ENCODE measurements at places on chromosomes 1 and 21. TPM values are rescaled to one million over a fixed set of nuclear protein-coding genes. Genes with fewer than 3 reads are reported as not detected.

The ADGRL2 gene
- 0.13 TPM for total RNA-seq

The GSTM5 gene
- not detected for total RNA-seq

DNA sequence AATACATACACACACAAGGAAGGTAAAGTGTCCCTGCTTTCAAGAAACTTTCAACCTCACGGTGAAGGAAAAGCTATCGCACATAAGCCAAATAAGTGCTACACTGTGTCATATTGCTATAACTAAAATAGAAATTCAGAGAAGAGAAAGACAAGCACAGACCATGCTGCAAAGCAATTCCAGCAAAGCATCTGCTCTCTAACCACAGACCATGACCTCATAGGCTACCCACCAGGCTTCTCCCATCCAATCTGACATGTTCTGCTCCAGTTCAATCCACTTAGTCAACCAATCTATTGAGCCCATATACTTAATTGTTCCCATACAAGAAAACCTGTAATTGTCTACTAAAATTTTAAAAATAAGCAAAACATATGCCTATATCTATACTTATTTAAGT lies 211.3 kb downstream of the BARHL2 start:
- no peak for DNase-seq
- no peaks in the 10 kb centered on the region for H3K36me3 ChIP-seq
- H3K27me3 ChIP-seq: no peaks in the 10 kb centered on the region
- H3K4me3 ChIP-seq: no peak overlapping the region
- no peaks in the 10 kb centered on the region for H3K4me1 ChIP-seq

The DIO1 gene
- total RNA-seq: not detected

GRCh38 chr21:41444703-41445464 lies 18.8 kb downstream of the MX1 start:
- no peak overlapping the region for H3K4me3 ChIP-seq
- no peak for DNase-seq
- H3K36me3 ChIP-seq: no peaks in the 10 kb centered on the region
- no peaks in the 10 kb centered on the region for H3K4me1 ChIP-seq
- H3K27me3 ChIP-seq: peaks cover 10% of the 10 kb centered on the region

- H3K4me1 ChIP-seq: peaks cover 6% of the 10 kb centered on the region
- no peak overlapping the region for H3K4me3 ChIP-seq
- H3K36me3 ChIP-seq: peaks cover 53% of the 10 kb centered on the region
- no peak overlapping the region for H3K27ac ChIP-seq
- DNase-seq: no peak
Measured at GRCh38 chr1:211305044-211305443, 21.6 kb upstream of the TRAF5 start.

- no peaks in the 10 kb centered on the region for H3K36me3 ChIP-seq
- peaks cover 14% of the 10 kb centered on the region for H3K27me3 ChIP-seq
- H3K4me3 ChIP-seq: no peak overlapping the region
- H3K4me1 ChIP-seq: peaks cover 9% of the 10 kb centered on the region
- no peak overlapping the region for H3K27ac ChIP-seq
Measured at GRCh38 chr1:235864469-235864868, 2.2 kb downstream of the LYST start.

DNA sequence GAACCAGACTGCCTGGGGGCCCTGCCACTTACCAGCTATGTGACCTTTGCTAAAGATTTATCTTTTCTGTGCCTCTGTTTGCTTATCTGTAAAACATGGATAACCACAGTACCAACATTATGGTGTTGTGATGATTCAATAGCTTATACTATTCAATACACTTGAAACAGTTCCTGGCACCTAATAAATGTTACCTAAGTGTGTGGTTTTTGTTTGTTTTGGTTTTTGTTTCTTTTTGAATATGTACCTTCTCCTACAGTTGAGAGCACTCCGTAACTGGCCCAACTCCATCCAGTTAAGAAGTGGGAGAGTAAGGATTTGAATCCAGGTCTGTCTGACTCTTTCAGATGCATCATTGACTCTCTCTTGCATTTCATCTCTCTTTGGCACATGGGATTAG lies 125.8 kb upstream of the C8B start:
- H3K4me3 ChIP-seq: no peak overlapping the region
- DNase-seq: no peak
- no peaks in the 10 kb centered on the region for H3K36me3 ChIP-seq
- no peak overlapping the region for H3K27ac ChIP-seq
- no peaks in the 10 kb centered on the region for H3K27me3 ChIP-seq

GRCh38 chr1:26723013-26723991 lies 27.5 kb downstream of the ARID1A start:
- no peaks in the 10 kb centered on the region for H3K27me3 ChIP-seq
- peaks cover 38% of the 10 kb centered on the region for H3K4me1 ChIP-seq
- peaks cover 40% of the 10 kb centered on the region for H3K36me3 ChIP-seq

- no peaks in the 10 kb centered on the region for H3K27me3 ChIP-seq
- H3K27ac ChIP-seq: no peak overlapping the region
- no peaks in the 10 kb centered on the region for H3K36me3 ChIP-seq
- no peaks in the 10 kb centered on the region for H3K4me1 ChIP-seq
- no peak overlapping the region for H3K4me3 ChIP-seq
Measured at GRCh38 chr1:220544901-220545303, 17.0 kb downstream of the MARK1 start.

DNA sequence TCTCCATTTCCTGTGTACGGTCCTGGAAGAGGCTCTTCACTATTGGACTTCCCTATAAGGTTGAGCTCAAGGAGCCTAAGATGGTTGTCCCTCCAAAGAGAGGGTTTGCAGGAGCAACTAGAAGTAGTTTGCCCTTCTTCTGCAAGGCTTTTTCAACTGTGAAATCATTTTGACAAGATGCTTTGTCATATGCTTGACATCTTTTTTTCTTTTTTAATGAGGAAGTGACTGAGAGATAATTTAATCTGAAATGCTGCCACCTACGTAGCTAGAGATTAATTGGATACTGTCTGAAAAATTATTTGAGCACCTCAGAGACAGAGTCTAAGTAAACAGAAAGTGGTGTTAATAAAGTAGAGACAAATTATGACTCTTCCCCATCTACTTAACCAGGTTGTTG lies 97.0 kb downstream of the CHRM3 start:
- no peak overlapping the region for H3K4me3 ChIP-seq
- H3K27ac ChIP-seq: no peak overlapping the region
- H3K27me3 ChIP-seq: no peaks in the 10 kb centered on the region
- DNase-seq: no peak
- H3K36me3 ChIP-seq: no peaks in the 10 kb centered on the region

The PPM1J gene
- total RNA-seq: 7.1 TPM

DNA sequence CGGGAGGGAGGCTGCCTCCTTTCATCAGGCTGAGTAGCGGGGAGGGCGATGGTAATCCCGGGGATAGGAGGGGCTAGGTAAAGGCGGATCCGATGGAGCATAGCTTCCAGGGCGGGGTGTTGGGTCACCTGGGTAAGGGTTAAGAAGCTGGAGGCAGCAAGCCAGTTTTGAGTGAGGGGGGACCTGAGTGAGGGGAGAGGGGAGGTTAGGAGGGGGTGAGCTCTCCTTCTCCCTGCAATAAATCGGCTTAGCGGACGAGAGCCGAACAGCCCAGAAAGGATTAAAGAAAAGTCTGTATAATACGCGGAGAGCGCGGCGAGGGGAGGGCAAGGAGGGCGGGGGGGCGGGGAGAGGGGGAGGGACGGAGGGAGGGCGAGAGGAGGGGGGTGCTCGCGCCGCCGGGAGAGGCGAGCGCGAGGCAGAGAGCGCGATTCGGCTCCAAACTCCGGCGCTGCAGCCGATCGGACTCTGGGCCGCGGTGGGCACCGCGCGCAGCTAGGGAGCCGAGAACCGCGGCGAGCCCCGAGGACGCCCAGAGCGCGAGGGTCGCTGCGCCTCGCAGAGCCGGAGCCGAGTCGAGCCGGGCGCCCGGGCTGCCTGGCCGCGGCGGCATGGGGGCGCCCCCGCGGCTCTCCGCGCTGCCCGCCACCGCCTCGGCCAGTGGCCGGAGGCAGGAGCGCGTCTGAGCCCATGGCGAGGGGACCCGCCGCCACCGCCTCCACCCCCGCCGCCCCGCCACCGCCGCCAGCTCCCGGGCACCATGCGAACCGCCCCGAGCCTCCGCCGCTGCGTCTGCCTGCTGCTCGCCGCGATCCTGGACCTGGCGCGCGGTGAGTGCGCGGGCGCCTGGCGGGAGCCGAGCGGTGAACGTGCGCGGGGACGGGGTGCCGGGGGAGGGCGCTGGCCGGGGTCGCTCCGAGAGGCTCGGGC lies at the start of gene IGSF21:
TSS of gene IGSF21 (plus strand) at position 430 of the 930 bp plus-strand sequence. CDS start at position 761, 331 bp downstream.
- DNase-seq: no peak
- H3K27ac ChIP-seq: no peak within 1 kb of the TSS
- H3K4me3 ChIP-seq: no peak within 1 kb of the TSS

- no peak overlapping the region for H3K27ac ChIP-seq
- no peak overlapping the region for H3K4me3 ChIP-seq
- no peaks in the 10 kb centered on the region for H3K4me1 ChIP-seq
- H3K36me3 ChIP-seq: no peaks in the 10 kb centered on the region
- no peaks in the 10 kb centered on the region for H3K27me3 ChIP-seq
- no peak for DNase-seq
Measured at GRCh38 chr1:4362314-4363044, 291.9 kb upstream of the AJAP1 start.

DNA sequence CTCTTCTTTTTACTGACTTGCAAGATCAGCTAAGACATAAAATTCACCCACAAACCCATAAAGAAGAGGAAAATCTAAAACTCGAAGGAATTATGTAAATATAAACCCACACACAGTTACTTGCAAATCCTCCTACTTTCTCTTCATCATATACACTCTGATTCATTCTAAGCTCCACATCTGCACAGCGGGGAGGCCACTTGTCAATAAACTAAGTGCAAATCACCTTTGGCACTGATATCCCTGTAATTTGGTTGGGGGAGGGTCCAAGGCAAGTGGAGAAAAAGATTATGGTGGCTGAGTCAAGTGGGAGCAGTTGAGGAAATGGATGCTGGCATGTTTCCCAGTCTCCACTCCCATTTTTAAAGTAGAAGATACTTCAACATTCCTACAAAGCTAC lies 596.5 kb downstream of the MATN1 start:
- peaks cover 36% of the 10 kb centered on the region for H3K4me1 ChIP-seq
- no peak overlapping the region for H3K4me3 ChIP-seq
- peaks cover 14% of the 10 kb centered on the region for H3K27me3 ChIP-seq

The PTPN22 gene
- total RNA-seq: 1.3 TPM

The GTF2B gene
- total RNA-seq: 35.3 TPM

DNA sequence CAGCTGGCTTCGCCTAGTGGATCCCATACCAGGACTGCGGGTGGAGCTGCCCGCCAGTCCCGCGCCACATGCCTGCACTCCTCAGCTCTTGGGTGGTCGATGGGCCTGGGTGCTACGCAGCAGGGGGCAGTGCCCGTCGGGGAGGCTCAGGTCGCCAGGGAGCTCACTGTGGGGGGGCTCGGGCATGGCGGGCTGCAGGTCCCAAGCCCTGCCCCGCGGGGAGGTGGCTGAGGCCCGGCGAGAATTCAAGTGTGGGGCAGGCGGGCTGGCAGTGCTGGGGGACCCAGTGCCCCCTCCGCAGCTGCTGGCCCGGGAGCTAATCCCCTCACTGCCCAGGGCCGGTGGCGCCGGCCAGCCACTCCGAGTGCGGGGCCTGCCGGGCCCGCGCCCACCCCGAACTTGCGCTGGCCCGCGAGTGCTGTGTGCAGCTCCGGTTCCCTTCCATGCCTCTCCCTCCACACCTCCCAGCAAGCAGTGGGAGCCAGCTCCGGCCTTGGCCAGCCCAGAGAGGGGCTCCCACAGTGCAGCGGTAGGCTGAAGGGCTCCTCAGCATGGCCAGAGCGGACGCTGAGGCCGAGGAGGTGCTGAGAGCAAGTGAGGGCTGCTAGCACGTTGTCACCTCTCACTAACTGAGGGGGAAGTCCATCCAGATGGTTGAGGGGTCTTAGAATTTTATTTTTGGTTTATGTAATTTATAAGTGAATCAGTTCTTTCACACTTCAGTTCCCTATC lies 85.2 kb upstream of the HMCN1 start:
- no peaks in the 10 kb centered on the region for H3K4me1 ChIP-seq
- no peak overlapping the region for H3K27ac ChIP-seq
- no peak overlapping the region for H3K4me3 ChIP-seq
- H3K27me3 ChIP-seq: no peaks in the 10 kb centered on the region
- no peak for DNase-seq

GRCh38 chr1:207863893-207864535 lies 46.9 kb downstream of the CD34 start:
- H3K4me3 ChIP-seq: no peak overlapping the region
- peaks cover 26% of the 10 kb centered on the region for H3K36me3 ChIP-seq
- no peak overlapping the region for H3K27ac ChIP-seq
- DNase-seq: no peak

- DNase-seq: peak; percentile 98
- peak overlapping the region; percentile 69 for H3K27ac ChIP-seq
- peaks cover 48% of the 10 kb centered on the region for H3K4me1 ChIP-seq
- H3K27me3 ChIP-seq: no peaks in the 10 kb centered on the region
- no peak overlapping the region for H3K4me3 ChIP-seq
Measured at GRCh38 chr1:228513236-228513900, 26.2 kb downstream of the RNF187 start.

The TNFRSF25 gene
- 0.49 TPM for total RNA-seq

The CFH gene
- 46.6 TPM for total RNA-seq

DNA sequence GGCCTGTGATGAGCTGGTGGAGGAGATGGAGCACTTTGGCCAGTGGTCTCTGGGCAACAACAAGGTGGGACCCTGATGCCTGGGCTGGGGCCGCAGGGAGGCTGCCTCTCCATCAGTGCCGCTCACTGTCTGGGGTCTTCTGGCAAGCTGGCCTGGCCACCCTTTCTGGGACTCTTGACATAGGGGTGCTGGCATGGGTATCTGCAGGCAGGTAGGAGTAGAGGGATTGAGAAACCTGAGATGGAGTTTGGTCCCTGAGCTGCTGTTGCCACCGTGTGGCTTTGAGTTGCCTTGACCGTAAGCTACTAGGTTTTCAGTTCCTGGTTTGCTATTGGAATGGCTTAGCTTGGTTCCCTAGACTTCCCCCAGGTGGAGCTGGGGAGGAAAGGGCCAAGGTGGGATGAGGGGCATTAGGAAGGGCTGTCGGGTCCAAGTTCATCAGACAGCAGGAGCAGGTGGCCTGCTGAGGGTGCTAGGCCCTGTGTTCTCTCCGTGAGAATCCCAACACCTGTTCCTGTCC lies 13.2 kb upstream of the MFN2 start:
- peaks cover 76% of the 10 kb centered on the region for H3K36me3 ChIP-seq
- H3K27me3 ChIP-seq: no peaks in the 10 kb centered on the region
- no peak overlapping the region for H3K27ac ChIP-seq
- peak; percentile 63 for DNase-seq

GRCh38 chr1:200281201-200281835 lies 128.5 kb downstream of the ZNF281 start:
- no peak overlapping the region for H3K4me3 ChIP-seq
- H3K27me3 ChIP-seq: peaks cover 11% of the 10 kb centered on the region
- no peaks in the 10 kb centered on the region for H3K36me3 ChIP-seq
- DNase-seq: no peak

DNA sequence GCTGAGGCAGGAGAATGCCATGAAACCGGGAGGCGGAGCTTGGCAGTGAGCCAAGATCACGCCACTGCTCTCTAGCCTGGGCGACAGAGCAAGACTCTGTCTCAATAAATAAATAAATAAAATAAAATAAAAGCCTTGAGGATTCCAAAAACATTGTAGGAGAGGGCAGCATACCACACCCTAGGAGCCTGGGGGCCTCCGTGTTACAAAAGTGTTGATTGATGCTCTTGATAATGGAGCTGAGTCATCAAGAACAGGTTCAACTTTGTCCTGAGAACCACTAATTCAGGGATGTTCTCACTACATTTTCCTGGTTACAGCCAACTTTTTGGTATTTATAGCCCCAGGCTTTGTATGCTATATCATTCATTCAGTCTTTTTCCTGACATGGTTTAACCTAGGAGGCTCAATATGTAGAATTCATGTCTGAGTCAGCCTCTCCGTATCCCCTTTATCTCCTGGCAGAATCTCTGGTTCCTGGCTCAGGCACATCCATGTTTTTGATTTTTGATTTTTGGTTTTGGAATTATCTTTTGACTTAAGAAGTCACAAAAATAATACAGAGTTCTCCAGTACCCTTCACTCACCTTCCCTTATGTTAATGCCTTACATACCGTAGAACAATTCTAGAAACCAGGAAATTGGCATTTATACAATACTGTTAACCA lies 69.4 kb downstream of the LRRC8D start:
- no peak for DNase-seq
- peaks cover 16% of the 10 kb centered on the region for H3K4me1 ChIP-seq
- H3K27ac ChIP-seq: peak overlapping the region; percentile 74

The LRRC7 gene
- 0.49 TPM for total RNA-seq

Data from K562 (cell line).